ENCODE measurements at places on chromosomes 1 and 21. TPM values are rescaled to one million over a fixed set of nuclear protein-coding genes. Genes with fewer than 3 reads are reported as not detected.

Gene SYPL2
- polyA plus RNA-seq: 4.7 TPM

Gene FAM72D
- polyA plus RNA-seq: not detected

Gene RAB4A
- 51.9 TPM for polyA plus RNA-seq

Gene NCF2
- polyA plus RNA-seq: 1.2 TPM

Gene ACKR1
- polyA plus RNA-seq: not detected

Gene CNTN2
- polyA plus RNA-seq: 0.25 TPM

- H3K4me1 ChIP-seq: no peaks in the 10 kb centered on the region
- no peak overlapping the region for H3K27ac ChIP-seq
- no peaks in the 10 kb centered on the region for H3K36me3 ChIP-seq
- no peak for DNase-seq
- no peaks in the 10 kb centered on the region for H3K27me3 ChIP-seq
- no peak overlapping the region for H3K4me3 ChIP-seq
Observed at GRCh38 chr1:183859831-183860230, 54.9 kb downstream of the RGL1 start.

DNA sequence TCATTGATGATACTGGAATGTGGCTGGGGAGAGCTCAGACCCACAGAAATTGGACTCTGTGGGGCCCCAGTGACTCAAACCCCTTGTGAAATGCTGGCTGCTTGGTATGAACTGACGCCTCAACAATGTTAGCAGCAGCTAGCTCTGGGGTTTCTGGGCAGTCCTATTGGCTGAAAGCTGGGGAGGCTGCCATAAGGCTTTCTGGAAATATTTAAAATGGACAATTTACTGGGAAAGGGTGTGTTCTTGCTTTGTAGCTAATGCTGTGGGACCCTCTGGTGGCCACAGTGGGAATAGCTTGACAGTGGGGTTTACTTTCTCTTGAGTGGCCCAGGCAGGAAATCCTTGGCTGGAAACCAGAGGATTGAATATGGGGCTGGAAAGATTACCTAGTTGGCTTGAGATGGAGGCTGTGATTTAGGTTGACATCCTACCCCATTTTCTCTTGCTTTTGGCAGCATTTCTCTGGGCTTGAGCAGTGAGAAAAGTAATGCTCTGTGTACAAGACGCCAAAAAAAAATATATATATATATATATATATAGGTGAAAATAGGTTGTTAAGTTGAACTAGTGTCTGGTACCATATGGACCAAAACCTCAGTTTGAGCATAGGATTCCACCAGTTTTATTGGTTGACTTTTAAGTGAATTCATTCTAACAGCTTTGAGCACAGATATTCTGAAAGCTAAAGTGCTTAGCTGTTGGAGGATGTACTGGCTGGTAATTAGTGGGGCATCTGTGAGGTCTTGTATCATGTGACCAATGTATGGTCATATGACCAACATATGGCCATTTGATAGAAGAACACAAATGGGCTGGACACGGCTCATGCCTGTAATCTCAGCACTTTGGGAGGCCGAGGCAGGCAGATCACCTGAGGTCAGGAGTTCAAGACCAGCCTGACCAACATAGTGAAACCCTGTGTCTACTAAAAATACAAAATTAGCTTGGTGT lies 8.2 kb upstream of the S100A10 start:
- no peaks in the 10 kb centered on the region for H3K4me1 ChIP-seq
- no peak overlapping the region for H3K4me3 ChIP-seq
- H3K27ac ChIP-seq: no peak overlapping the region
- DNase-seq: peak; percentile 81

- H3K4me3 ChIP-seq: no peak overlapping the region
- peak overlapping the region; percentile 37 for H3K27ac ChIP-seq
- H3K27me3 ChIP-seq: no peaks in the 10 kb centered on the region
- no peak for DNase-seq
- peaks cover 49% of the 10 kb centered on the region for H3K4me1 ChIP-seq
Observed at GRCh38 chr1:207807690-207808321, 56.0 kb downstream of the CD46 start.

DNA sequence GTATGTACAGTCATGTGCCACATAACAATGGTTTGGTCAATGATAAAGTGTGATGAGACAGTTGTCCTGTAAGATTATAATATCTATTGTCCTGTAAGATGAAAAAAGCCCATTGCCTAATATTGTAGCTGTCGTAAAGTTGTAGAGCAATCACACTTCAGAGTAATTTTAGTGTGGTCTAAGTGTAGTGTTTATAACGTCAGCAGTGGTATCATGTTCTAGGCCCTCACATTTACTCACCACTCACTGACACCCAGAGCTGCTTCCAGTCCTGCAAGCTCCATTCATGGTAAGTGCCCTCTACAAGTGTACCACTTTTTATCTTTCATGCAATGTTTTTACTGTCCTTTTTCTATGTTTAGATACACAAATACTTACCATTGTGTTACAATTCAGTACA lies 259.9 kb upstream of the RAB4A start:
- H3K27ac ChIP-seq: no peak overlapping the region
- H3K4me1 ChIP-seq: no peaks in the 10 kb centered on the region
- no peak for DNase-seq

- H3K36me3 ChIP-seq: no peaks in the 10 kb centered on the region
- H3K4me1 ChIP-seq: no peaks in the 10 kb centered on the region
- no peak overlapping the region for H3K27ac ChIP-seq
- no peak for DNase-seq
- no peak overlapping the region for H3K4me3 ChIP-seq
Observed at GRCh38 chr1:111221276-111221632, 6.3 kb upstream of the CHI3L2 start.

DNA sequence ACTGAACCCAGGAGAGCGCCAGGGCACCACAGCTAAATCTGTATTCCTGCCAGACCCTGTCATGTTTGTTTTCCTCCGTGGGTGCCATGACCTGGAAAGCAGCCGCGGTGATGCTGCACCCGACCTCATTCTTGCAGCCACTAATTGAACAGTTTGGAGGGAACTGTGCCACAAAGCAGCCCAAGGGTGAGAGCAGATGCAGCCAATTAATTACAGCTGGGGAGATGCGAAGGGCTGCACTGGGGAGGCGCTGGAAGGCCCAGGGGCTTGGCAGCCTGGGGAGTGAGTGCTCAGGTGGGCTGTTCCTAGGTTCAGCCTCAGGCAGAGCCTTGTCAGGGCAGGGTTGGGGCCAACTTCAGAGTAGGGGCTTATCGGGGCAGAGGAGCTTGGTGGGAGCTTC lies 158.4 kb upstream of the CD34 start:
- no peak overlapping the region for H3K27ac ChIP-seq
- H3K27me3 ChIP-seq: no peaks in the 10 kb centered on the region
- peaks cover 6% of the 10 kb centered on the region for H3K4me1 ChIP-seq

DNA sequence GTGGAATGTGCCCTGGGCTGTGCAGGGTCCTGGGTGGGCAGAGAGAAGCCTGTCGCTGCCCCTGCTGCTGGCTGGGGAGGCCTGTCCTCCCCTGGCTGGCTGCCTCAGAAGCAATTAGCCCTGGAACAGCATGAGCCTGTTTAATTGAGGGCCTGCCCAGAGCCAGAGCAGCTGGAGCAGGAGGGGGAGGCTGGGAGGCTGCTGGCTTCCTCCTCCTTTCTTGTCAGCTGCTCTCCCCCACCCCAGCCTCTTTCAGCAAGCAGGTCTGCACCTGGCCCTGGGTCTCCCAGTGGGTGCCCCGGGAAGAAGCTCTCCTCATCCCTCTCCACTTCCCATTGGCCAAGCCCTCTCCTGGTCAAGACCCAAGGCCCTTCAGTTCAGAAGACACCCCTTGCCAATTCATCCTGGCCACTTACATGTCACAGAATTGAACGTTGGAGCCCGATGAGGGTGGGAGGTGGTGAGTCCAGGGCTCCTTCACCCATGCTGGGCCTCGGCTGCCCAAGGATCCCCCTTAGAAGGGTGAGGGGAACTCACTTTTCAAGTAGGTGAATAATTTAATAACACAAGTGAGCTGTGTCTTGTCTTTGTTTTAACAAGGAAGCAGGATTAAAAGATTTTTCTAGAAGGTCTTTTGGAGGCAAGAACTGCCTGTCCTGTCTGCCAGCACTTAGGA lies 13.2 kb downstream of the AMPD2 start:
- no peaks in the 10 kb centered on the region for H3K27me3 ChIP-seq
- H3K4me3 ChIP-seq: no peak overlapping the region
- peaks cover 7% of the 10 kb centered on the region for H3K36me3 ChIP-seq
- DNase-seq: no peak
- no peak overlapping the region for H3K27ac ChIP-seq

- H3K27me3 ChIP-seq: no peaks in the 10 kb centered on the region
- H3K4me3 ChIP-seq: no peak overlapping the region
- no peaks in the 10 kb centered on the region for H3K4me1 ChIP-seq
- H3K36me3 ChIP-seq: peaks cover 2% of the 10 kb centered on the region
- DNase-seq: peak; percentile 64
- no peak overlapping the region for H3K27ac ChIP-seq
Observed at GRCh38 chr1:2611031-2611501, 21.8 kb downstream of the MMEL1 start.

DNA sequence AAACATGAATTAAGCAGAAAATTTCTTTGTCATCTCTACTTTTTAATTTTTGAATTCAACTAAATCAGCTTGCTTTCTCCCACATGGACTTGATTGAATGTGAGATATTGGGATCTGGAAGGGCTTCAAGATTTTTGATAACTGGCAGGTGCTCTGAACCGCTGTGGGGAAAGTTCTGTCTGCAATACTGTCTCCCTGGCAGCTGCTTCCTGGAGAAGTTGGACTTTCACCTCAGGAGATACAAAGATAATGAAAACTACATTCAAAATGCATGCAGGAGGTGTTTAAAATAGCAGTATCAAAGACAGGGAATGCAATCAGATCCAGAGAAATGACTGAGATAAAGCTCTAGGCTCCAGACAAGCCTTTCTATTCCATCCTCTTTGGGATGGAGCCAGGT lies 338.3 kb downstream of the NEGR1 start:
- no peaks in the 10 kb centered on the region for H3K36me3 ChIP-seq
- H3K27me3 ChIP-seq: no peaks in the 10 kb centered on the region
- no peak for DNase-seq
- H3K27ac ChIP-seq: no peak overlapping the region

GRCh38 chr21:24302400-24302799 lies 1304.9 kb downstream of the MRPL39 start:
- H3K4me1 ChIP-seq: no peaks in the 10 kb centered on the region
- no peaks in the 10 kb centered on the region for H3K36me3 ChIP-seq
- no peaks in the 10 kb centered on the region for H3K27me3 ChIP-seq
- DNase-seq: no peak
- H3K4me3 ChIP-seq: no peak overlapping the region

- H3K4me1 ChIP-seq: no peaks in the 10 kb centered on the region
- H3K27ac ChIP-seq: no peak overlapping the region
- DNase-seq: no peak
- no peaks in the 10 kb centered on the region for H3K27me3 ChIP-seq
Observed at GRCh38 chr1:47201179-47201578, 11.3 kb upstream of the PDZK1IP1 start.

DNA sequence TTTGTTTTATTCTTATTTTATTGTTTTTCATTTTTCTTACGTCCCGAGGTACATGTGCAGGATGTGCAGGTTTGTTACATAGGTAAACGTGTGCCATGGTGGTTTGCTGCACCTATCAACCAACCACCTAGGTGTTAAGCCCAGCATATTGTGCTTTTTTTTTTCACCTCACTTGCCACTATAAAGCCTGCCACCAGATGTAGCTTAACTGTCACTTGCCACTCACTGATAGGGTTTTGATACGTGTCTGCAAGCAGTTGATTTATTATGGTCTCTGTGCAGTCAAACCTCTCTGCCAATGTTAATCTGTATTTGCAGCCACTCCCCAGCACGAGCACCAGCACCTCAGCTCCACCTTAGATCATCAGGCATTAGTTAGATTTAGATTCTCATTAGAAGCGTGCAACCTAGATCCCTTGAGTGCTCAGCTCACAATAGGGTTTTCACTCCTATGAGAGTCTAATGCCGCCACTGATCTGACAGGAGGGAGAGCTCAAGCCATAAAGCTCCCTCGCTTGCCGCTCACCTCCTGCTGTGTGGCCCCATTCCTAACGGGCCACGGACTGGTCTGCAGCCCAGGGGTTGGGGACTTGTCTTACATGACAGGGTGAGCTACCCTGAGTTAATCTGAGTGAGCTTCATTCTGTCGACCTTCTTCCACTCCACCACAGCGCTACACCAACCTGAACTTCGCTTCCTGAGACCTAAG lies 17.9 kb upstream of the ABCG1 start:
- H3K27ac ChIP-seq: no peak overlapping the region
- H3K36me3 ChIP-seq: no peaks in the 10 kb centered on the region
- no peak overlapping the region for H3K4me3 ChIP-seq
- no peak for DNase-seq
- H3K4me1 ChIP-seq: no peaks in the 10 kb centered on the region

GRCh38 chr1:93720956-93721626 lies 39.5 kb upstream of the BCAR3 start:
- H3K27me3 ChIP-seq: no peaks in the 10 kb centered on the region
- no peaks in the 10 kb centered on the region for H3K36me3 ChIP-seq

DNA sequence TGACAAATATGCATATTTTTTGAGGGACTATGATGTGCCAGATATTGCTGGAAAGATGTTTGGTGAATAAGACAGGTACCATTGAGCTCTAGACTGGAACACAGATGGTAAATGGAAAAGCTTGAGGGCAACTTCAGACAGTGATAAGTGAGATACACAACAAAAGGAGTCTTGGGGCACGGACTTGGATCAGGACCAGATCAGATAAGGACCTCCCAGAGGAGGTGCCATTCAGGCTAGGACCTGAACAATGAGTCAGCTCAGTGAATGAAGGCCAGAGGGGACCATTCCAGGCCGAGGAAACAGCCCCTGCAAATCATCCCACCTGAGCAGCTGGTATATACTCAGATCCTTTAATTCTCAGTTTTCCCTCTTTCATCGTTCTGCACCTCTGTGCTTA lies 1.8 kb upstream of the KCNJ15 start:
- H3K4me1 ChIP-seq: peaks cover 10% of the 10 kb centered on the region
- no peaks in the 10 kb centered on the region for H3K27me3 ChIP-seq
- H3K27ac ChIP-seq: no peak overlapping the region
- H3K4me3 ChIP-seq: no peak overlapping the region
- DNase-seq: no peak

GRCh38 chr1:201164645-201165044 lies 10.4 kb upstream of the TMEM9 start:
- H3K4me3 ChIP-seq: no peak overlapping the region
- H3K36me3 ChIP-seq: no peaks in the 10 kb centered on the region
- H3K4me1 ChIP-seq: no peaks in the 10 kb centered on the region
- H3K27ac ChIP-seq: no peak overlapping the region

DNA sequence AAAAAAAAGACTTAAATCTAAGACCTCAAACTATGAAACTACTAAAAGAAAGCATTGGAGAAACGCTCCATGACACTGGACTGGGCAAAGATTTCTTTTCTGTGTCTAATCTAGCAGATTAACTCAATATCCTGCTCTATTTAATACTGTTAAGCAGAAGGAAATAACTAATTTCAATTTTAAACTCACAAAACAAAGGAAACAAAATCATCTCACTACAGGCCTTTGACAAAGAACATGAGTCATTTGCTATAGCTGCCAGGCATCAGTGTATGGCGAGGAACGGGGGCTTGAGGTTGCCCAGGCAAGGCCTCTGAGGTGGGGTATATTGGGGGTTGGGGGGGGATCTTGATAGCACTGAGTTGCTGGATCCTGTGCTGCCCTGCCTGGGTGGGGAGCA lies 20.9 kb downstream of the SZT2 start:
- H3K27ac ChIP-seq: no peak overlapping the region
- no peak for DNase-seq
- peaks cover 3% of the 10 kb centered on the region for H3K36me3 ChIP-seq
- no peaks in the 10 kb centered on the region for H3K27me3 ChIP-seq
- no peaks in the 10 kb centered on the region for H3K4me1 ChIP-seq

GRCh38 chr21:42195378-42196031 lies 23.4 kb upstream of the ABCG1 start:
- no peak for DNase-seq
- H3K36me3 ChIP-seq: no peaks in the 10 kb centered on the region
- no peaks in the 10 kb centered on the region for H3K27me3 ChIP-seq
- no peak overlapping the region for H3K27ac ChIP-seq
- no peaks in the 10 kb centered on the region for H3K4me1 ChIP-seq
- H3K4me3 ChIP-seq: no peak overlapping the region

Data from liver (tissue), 10 donors.